ENCODE measurements at places on chromosomes 2 and 18.

DNA sequence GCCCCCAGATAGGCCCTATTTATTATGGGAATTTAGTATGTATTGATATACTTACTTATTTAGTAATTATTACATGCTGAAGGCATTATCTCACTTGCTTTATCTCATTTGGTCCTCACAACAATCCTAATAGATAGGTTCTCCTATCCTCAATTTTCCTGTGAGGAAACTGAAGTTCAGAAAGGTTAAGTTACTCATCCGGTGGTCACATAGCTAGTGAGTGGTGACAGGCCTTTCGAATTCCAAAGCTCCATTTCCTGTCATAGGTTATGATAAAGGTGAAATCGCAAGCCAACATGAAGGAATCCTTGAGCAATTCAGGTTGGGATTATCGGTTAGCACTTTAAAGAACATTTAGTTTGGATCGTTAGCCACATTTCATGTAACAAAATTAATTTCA is 33.3 kb downstream of the NAB1 start:
- DNase-seq, result no peak

GRCh38 chr2:201021914-201022313 is 49.6 kb downstream of the HYCC2 start:
- DNase-seq, result no peak

- no peak for DNase-seq
These were observed 49.4 kb downstream of the TGOLN2 start for GRCh38 chr2:85278361-85278760.

DNA sequence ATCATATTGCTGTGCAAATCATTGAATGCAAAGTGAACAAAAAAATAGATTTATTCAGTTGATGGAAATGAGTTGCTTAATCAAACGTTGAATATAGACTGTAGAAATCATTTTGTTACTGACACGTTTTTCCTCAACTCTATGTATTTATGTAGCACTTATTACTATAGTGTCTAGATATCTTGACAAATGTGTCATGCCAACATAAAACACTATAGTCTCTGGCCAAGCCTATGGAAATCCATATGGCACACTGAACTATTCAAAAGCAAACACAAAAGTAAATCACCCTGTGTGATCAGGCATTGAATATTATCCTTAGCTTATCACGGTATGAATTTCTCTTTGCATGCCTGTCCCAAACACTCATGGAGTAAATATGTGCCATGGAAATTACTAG is 131.3 kb downstream of the ZNF804A start:
- DNase-seq, result no peak

GRCh38 chr2:232504438-232504837 is 15.8 kb upstream of the PRSS56 start:
- DNase-seq, result no peak

All from stimulated activated CD4-positive, alpha-beta T cell treated with anti-CD3 and anti-CD28 coated beads, Interleukin-1b, Interleukin-23, amount 100 ng/mL, for 1 hour (primary cell).